ENCODE measurements at places on chromosomes 5 and 9.

- DNase-seq, result no peak
Observed at GRCh38 chr5:95641741-95642220, 4.8 kb upstream of the RFESD start.

DNA sequence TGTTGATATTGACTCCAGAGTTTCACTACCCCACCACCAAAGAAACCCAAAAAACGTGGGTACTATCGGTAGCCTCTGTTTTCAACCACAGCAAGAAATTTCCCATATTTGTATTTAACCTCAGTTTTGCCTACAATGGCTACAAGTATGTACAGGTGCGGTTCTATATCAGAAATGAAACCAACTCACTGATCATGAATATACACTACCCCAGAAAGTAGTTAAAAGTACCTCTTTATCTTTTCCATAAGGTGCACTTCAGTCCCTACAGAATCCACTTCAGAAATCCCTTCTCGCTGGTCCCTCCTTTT lies 140.6 kb upstream of the SLC12A2 start:
- no peak for DNase-seq

DNA sequence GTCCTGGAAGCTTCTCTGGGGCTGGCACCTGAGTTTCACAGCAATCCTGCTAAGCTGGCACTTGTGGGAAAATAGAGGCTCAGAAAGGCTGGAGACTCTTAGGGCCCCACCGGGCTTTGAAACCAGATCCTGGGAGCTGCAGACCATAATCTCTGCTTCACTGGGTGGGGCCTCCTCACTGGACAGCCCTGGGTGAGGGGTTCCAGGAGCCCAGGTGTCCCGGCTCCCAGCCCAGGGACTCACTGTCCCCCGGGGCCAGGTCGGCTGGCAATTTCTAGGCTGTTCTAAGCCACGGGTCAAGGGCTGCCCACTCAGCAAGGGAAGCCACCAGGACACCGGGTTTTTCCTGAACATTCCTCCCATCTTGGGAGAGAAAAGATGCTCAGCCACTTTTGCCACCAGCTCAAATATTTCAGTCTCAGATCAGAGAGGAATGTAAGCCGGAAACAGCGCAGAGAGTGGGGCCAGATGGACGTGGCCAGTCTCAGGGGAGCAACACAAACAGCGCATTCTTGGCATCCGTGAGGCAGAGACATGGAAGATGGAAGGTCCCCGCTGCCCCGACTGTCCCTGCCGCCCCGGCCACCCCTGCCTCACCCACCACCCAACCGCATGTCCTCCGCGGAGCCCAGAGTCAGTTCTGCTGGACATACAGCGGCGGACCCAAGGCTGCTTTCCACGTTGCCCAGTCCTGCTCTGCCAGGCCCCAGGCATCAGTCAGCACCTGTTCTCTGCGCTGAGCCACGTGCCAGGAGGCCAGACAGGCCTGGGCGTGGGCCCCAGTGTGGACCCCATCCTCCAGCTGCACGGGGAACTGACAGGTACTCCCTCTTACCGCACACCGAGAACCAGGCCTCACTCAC lies 72.6 kb downstream of the VAV2 start:
- DNase-seq, result no peak

- no peak for DNase-seq
Observed at GRCh38 chr9:33162721-33163311, 4.3 kb downstream of the B4GALT1 start.

- DNase-seq, result no peak
Observed at GRCh38 chr5:148559461-148559860, 94.9 kb downstream of the HTR4 start.
